ENCODE measurements at places on chromosomes 1 and 21.

DNA sequence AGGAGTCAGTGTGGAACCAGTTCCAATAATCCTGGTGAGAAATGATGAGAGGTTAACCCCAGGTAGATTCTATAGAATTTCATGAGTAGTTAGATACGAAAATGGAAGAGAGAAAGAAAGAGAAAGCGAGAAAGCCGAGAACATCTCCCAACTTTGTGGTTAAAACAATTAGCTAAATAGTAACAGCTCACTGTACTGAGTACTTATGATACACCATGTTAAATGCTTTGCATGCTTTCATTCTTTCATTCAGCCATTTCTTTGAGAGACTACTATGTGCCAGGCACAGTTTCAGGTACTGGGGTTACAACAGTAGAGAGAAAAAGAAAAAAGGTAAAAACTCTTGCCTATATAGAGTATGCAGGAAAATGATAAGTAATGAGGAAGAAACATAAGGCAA, 109.7 kb upstream of the SYT6 start:
- no peak for DNase-seq

DNA sequence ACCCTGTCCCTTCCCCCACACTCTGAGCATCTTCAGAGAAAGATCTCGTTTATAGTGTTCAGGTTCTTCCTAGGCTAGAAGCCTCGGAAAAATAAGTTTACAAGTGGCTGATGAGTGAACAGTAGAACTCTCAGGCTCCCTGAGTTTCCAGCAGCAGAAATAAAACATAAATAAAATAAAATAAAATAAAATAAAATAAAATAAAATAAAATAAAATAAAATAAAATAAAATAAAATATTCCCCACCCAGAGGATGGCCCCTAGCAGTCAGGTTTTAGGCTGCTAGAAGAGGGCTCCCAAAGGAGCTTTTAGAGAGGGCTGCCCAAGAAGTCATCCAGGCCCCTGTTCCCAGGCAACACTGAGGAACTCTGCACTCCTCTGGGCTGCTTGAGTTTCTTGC, 55.1 kb downstream of the KCNC4 start:
- DNase-seq = no peak

DNA sequence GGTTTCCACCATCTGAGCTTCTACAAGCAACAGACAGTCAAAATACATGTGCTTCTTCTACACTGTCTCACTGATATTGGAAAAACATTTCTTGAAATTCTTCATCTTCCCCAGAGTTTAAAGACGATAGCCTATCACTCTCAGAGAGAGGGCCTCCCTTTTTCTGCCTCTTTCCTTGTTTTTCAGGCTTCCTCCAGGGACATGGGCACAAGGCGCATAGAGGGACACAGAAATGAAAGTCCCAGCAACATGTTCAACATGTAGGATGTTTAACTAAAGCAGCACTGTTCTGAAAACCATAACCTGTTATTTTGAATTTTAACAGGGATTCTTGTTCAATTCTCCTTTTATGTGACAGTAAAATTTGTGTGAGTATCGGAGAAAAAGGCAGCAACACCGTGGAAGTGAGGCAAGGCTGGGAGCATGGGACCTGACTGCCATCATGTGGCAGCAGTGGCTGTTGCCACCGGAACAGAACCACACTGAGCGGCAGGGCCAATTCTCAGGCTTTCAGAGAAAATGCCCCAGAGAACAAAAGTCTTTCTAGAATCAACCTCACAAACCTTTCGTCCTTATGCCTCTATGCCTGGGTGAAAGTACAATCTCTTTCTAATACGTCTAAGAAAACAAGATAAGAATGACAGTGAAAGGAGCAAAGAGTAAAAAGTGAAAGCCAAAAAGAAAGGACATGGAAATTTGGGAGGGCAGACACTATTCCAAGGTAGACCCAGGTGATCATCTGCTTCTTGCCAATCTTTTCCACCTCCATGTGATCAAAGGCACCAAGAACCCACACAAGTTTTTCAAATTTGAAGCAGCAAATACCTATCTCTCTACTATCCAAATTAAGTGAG, 54.5 kb downstream of the PCNX2 start:
- DNase-seq = no peak

- no peak for DNase-seq
These were observed 77.8 kb downstream of the LHX9 start for GRCh38 chr1:197994907-197995407.

DNA sequence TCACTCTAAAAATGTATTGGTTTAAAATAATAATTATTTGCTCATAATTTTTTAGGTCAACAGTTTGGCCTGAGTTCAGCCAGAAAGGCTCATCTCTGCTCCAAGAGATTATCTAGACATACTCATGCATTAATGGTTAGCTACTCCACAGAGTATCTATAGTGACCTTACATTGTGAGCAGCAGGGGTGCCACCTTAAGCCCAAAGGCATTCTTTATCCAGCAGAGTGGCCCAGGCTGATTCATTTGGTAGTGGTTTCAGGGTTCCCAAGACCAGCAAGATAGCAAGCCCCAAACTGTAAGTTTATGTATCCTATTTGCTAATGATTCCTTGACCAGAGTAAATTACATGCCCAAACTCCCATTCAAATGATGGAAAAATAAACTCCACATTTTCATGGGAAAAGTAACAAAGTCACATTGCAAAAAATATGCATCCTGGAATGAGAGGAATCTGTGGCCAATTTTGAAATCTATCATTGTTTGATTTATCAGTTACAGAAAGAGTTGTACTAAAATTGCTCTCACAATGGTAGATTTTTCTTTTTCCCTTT, 182.6 kb upstream of the KCNK2 start:
- DNase-seq = peak; percentile 7

GRCh38 chr21:39805983-39806382, 61.0 kb downstream of the IGSF5 start:
- no peak for DNase-seq

DNA sequence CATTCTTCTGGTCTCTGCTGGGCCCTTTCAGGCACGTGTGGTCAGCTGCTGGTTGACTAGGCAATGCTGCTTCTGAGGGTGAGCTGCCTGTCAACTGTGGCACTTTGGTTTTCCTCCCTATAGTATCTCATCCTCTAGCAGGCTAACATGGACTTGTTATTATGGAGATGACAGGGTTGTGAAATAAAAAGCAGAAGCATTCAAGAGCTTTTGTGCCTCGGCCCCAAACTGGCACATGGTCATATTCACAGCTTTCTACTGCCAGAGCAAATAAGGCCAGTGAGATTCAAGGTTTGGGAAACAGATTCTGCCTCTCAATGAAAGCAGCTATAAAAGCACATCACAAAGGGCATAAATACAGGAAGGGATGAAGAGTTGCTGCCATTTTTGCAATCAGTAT, 1.6 kb upstream of the ZNF124 start:
- no peak for DNase-seq

DNA sequence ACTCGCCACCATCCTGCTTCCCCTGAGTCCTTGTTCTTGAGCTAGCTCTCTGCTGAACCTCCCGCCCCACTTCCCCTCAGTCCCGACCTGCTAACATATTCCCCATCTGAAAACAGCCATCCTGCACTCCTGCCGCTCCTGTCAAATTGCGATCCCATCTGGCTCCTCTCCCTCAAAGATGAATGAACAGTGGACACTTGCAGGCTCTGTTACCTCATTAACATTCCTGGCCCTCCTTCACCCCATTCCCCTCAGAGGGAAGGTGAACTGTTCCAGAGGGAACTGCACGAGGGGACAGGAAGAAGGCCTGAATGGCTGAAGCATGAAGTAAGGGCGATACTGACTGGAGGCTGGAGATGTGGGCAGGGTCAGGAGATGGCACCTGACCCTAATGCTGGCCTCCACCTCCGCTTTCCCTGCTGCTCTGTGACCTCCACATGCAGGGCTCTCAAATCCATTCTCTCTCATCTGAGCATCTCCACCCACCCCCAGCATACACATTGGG, 7.4 kb upstream of the CELSR2 start:
- DNase-seq = no peak

DNA sequence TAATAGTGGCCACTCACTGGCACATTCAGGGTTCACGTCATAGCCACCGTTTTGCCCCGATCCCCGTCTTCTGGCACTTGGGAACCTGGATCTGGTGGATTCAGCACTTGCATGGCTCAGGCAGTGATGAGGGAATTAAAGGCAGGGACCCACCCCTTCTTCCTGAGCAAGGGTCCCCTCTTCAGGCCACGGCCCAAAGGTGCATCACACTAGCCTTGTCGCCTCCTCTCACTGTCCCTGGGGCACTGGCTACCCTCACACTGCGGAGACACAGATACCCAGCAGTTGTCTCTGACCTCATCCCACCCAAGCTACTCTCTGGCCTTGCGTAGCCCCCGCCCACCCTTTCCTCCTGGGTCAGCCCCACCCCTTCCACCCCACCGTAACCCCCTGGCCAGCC, 19.9 kb upstream of the LDLRAP1 start:
- DNase-seq = no peak

GRCh38 chr1:101257500-101258325, 20.9 kb downstream of the S1PR1 start:
- DNase-seq = no peak

- DNase-seq = no peak
These were observed at the start of gene C1orf210 for GRCh38 chr1:43285269-43285990. Gene C1orf210, minus strand, starts transcription at chr1:43285581. Its CDS starts 2,311 bp downstream, at chr1:43283270.

DNA sequence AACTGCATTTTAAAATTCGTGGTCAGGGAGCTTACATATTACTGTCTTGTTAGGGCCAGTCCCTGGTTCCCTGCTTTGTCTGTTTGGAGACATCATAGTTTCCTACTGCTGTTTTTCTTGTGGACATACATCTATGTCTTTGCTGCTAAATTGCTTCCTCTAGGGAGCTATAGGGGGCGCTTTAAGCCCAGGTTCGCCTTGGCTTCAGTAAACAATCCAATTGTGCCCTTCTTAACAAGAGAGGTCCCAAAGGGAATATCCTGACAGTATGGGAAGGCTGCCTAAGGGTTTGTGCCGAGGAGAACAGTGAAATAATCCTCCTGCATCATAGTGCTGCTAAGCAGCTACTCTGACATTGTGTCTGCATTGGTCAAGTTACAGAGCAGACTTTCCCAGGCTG, 112.5 kb downstream of the USH2A start:
- DNase-seq = peak; percentile 4

Measured in H54 (cell line).